RPMI8226 (cell line): ENCODE measurements at places on chromosomes 12 and 14.

GRCh38 chr12:10354071-10354470 is 35.8 kb downstream of the KLRK1 start:
- no peak for DNase-seq

DNA sequence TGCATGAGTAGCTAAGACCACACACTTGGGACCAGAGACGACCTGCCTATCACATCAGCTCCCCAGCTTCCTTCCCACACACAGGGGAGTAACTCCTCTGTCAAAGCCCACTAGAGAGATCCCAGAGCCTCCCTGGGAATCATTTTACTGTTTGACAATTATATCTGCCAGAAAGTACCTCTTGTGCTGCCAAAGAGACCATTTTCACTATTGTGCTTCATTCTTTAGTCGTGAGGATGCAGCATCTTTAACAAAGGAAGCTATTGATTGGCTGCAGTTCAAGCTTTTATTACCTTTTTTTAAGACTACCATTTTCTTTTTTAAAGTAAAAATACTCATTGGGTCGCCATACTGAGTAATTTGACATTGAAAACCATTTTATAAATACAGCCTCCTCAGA is 194.5 kb upstream of the RGS6 start:
- DNase-seq: no peak

- DNase-seq: peak; percentile 54
Measured at GRCh38 chr12:50572287-50572686, 67.5 kb downstream of the DIP2B start.

GRCh38 chr12:78241446-78241845 is 410.8 kb downstream of the NAV3 start:
- DNase-seq: no peak

- DNase-seq: no peak
Measured at GRCh38 chr14:68539241-68539737, 253.6 kb downstream of the ZFP36L1 start.

GRCh38 chr14:101509730-101510371 is 51.4 kb upstream of the DIO3 start:
- no peak for DNase-seq

DNA sequence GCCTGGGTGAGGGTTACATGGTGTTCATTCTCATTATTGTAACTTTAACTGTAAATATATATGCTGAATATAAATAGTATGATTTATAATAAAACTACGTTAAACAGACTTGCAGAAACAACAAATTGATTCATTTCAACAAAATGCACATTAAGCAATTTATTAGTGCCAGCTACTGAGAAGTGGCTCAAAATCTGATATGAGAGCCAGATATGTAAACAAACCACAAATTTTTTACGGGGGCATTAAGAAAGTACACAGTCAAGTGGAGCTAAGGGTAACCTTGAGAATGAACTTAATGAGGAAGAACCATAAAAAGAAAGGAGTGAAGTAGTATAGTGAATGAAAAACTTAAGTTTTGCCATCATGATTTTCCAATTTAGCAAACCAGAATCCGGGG is 40.3 kb downstream of the CEP128 start:
- DNase-seq: no peak

DNA sequence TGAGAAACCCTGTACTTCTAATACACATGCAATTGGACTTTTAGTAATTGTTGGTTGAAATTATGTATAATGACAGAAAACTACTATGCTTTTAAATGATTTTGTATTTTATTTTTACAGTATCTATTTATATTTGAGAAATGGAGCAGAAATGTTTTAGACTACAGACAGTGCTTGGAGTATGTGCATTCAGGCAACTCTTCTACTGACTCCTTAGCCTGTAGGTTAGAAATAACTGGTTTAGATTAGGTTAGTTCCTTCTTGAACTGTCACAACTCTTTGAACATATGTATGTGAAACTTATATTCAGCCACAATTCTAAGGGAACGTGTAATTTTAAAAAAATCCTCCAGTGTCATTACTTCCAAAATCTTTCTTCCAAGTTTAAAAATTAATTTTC is 1.7 kb downstream of the FGFR1OP2 start:
- peak; percentile 9 for DNase-seq

- DNase-seq: no peak
Measured at GRCh38 chr12:26750531-26751175, 82.3 kb downstream of the ITPR2 start.

DNA sequence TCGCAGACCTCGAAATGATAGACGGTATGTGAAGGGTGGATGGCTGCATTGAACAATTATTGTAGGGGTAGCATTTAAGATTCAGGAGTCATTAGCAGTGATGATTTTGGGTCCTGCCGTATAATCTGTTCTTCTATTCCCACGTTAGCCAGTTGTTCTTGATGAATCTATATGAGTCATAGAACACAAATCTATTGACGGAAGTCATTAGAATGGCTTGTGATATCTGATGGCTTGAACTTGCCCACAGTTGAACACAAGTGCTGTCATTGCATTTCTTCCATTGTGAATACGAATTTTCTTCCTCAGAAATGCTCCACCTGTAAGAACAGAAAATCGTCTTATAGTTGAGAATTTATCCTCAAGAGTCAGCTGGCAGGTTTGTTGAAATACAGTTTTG is 1.9 kb downstream of the SRSF5 start:
- DNase-seq: no peak

DNA sequence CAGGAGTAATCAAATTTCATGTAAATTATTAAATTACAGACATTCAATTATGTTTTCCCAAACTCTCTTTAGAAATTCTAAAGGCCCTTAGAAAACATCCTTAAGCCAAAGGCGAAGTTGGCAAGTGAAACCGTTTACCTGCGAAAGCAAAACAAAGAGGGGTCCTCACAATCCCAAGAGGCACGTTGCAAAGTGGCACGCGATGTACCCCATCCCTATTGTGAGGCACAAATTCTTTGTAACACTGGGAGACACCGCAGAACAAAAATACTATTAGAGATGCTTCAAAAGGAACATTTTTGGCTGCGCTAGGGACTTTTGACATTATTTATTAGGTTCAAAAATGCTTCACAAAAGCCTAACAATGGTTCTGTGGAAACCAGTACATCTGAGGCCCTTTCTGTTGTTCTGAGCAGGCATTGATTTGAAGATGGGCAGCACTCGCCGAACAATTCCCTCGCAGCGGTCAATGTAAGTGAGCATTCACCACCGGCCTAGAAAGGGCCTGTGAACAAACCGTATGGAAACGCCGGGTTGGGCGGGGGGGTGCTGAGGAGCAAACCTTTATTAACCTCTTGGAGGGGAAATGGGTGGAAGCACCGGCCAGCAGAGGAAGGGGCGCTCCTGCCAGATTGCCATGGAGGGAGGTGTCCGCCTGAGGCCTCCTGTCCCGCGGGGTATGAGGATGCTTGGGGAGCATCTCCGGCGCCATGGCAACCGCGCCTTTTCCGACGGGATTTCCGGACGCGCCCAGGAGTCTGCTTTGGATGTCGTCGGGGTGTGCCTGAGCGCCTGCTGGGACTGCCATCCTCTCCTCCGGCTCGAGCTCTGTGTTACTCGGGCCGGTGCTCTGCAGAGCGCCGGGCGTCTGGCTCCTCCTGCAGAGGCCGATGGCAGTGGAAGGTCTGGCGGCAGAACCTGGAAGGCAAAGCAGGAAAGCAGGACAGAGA is 193.9 kb downstream of the C12orf42 start:
- DNase-seq: no peak

DNA sequence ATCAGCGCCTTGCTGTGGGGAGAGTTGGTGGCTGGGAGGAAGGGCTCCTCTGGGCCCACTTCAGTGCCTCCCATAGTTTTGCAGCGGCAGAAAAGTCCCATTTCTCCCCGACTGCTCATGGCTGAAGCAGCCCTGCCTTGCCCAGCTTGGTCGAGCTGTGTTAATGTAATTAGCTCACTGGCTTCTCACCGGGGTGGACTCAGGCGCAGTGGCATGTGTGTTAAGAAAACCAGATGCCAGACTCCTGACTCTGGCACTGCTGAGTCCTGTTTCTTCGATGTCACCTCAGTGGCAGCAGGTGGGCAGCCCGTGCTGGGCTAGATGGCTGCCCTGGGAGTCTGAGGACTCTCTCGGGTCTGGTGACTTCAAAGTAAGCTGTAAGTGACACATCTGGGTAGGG is 47.4 kb downstream of the CHST11 start:
- no peak for DNase-seq

DNA sequence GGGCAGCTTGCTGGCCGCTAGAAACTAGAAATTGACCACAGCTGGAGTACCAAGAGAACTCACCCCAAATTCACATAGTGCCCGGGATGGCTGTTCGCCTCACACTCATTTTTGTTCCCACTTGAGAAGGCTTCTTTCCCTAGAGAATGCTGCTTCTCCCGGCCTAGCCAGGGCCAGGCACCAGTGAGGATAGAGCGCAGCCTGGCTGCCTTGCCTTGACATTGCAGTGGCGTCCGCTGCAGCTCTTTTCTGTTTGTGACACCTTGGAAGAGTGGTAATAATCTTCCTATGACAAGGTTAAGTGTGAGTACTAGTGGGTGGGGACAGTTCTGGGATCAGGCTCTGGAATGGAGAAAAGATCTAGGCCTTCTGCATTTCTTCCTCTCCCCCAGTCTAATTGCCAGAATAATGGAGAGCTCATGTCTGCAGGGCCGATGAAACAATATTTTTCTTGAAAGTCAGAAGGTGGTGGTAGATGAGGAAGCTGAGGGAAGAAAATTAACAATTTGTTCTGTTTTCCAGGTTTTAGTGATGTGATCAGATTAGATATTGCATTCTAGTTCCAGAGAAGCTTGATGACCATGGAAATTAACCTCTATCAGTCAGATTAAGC is 3.7 kb downstream of the TMEM253 start:
- peak; percentile 62 for DNase-seq

DNA sequence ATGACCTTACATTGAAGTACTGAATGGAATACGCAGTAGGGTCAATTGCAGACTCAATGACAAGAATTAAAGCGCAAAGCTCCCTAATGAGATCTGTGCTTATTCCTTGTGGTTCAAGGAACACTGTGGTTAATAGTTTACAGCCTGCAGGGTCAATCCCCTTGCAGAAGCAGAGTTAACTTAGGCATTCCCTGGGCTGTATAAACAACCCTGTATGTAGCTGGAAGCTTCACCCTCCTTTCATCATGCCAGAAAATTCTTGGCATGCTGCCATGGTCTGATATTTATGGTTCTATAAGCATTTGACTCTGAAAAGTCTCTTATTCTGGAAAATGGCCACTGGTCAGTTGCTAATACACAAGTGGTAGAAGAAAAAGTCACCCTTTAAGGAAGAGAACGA is 227.7 kb downstream of the NOVA1 start:
- DNase-seq: no peak

DNA sequence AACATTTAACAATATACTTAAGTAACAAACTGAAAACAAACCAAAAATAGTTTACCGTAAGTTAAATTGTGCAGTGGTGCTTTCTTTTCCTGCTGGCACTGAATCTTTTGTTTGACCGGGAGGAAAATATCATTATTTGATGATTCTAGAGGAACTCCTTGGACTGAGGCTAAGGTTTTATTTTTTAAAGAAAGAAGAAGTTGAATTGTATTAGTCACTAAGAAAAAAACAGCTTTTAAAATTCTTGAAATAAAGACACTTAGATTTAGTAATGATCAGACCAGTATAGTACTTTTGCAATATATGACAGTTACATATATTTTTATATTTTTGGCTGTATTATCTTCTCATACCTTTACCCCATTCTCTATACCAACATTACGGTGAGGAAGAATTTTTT is 10.3 kb downstream of the MIS18BP1 start:
- DNase-seq: no peak

- no peak for DNase-seq
Measured at GRCh38 chr14:20493634-20494033, 11.7 kb upstream of the RNASE10 start.

- no peak for DNase-seq
Measured at GRCh38 chr14:77582511-77582910, 33.9 kb downstream of the SPTLC2 start.

GRCh38 chr14:105358140-105358846 is 40.0 kb upstream of the TEX22 start:
- DNase-seq: no peak

- no peak for DNase-seq
Measured at GRCh38 chr14:102644523-102644922, 52.1 kb downstream of the RCOR1 start.
